ENCODE measurements at places on chromosomes 7 and 10. TPM values are rescaled to one million over a fixed set of nuclear protein-coding genes. Genes with fewer than 3 reads are reported as not detected.

TMEM184A gene
- not detected for total RNA-seq

TRA2A gene
- 109 TPM for total RNA-seq

TWIST1 gene
- total RNA-seq, result 0.25 TPM

PNLIPRP1 gene
- total RNA-seq, result not detected

RTKN2 gene
- 8.5 TPM for total RNA-seq

AUTS2 gene
- 18.9 TPM for total RNA-seq

HOGA1 gene
- not detected for total RNA-seq

LIPF gene
- not detected for total RNA-seq

MMP21 gene
- 0.10 TPM for total RNA-seq

SLC13A4 gene
- not detected for total RNA-seq

MCM10 gene
- total RNA-seq, result 57.4 TPM

ZNF277 gene
- total RNA-seq, result 21.2 TPM

SFRP5 gene
- not detected for total RNA-seq

SEMA3C gene
- not detected for total RNA-seq

SLC16A9 gene
- total RNA-seq, result 0.08 TPM

PTPRN2 gene
- total RNA-seq, result 2.7 TPM

ABCB4 gene
- not detected for total RNA-seq

NKX2-3 gene
- not detected for total RNA-seq

PRKCQ gene
- 62.6 TPM for total RNA-seq

PGAM2 gene
- total RNA-seq, result 0.32 TPM

SPDYE1 gene
- not detected for total RNA-seq

STARD3NL gene
- 22.5 TPM for total RNA-seq

LAMB4 gene
- total RNA-seq, result not detected

INMT gene
- 1.3 TPM for total RNA-seq

PHKG1 gene
- total RNA-seq, result 1.0 TPM

CYP26A1 gene
- not detected for total RNA-seq

CPA2 gene
- total RNA-seq, result not detected

VSTM2A gene
- total RNA-seq, result not detected

RHBDD2 gene
- total RNA-seq, result 21.1 TPM

Data from activated CD4-positive, alpha-beta T cell treated with anti-CD3 and anti-CD28 coated beads, Interleukin-2, amount 10 ng/mL, durations not matched to agents 7 days and 5 days (primary cell).